ENCODE measurements at places on chromosomes 12 and 14.

DNA sequence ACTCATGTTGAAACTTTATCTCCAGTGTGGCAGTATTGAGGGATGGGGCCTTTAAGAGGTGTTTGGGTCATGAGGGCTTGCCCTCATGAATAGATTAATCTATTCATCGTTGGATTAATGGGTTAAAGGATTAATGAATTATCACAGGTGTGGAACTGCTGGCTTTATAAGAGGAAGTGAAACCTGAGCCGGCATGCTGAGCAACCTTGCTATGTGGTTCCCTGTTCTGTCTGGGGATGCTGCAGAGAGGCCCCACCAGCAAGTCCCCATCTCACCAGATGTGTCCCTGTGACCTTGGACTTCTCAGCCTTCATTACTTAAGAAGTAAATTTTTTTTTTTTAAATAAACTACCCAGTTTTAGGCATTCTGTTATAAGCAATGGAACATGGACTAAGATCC lies 109.6 kb downstream of the DYRK2 start:
- no peak for DNase-seq

- no peak for DNase-seq
Observed at GRCh38 chr14:72924337-72924736, 1.9 kb upstream of the DCAF4 start.

- peak; percentile 29 for DNase-seq
Observed at GRCh38 chr12:48932878-48933277, 7.6 kb upstream of the FKBP11 start.

- DNase-seq: no peak
Observed at GRCh38 chr12:14418451-14418890, 53.0 kb downstream of the ATF7IP start.

DNA sequence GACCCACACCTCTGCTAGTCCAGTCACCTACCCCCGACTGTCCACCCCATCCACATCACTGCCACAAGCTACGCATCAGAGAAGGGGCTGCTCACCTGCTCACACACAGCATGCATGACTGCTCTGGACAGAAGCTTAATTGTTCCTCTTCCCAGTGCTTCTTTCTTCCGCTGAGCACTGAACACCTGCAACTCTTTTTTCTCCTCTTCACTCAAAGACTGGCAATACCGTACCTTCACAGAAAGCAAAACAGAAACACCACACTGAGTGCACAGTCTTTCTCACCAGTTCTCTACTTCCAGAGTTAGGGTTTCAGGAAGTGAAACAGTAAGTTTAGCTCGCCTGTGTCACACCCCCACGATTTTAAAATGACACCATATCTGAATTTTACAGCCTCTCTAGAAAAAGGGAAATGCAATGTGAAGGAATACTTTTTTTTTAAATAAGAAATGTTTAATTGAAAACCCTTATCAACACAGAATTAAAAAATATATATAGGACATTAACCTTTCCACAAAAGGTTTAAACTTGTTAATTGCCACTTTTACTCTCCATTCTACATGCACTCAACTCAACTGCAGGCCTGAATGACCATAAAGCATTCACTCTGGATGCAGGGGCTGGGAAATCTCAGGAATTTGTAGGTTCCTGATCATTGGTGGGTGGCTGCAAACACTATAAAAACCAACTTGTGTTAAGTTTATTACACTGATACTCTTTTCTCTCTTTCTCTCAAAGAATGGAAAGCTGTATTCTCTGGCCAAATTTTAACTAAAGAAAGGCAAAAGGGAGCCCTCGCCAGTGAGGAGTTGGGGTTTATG lies 120.0 kb downstream of the PRICKLE1 start:
- DNase-seq: no peak

DNA sequence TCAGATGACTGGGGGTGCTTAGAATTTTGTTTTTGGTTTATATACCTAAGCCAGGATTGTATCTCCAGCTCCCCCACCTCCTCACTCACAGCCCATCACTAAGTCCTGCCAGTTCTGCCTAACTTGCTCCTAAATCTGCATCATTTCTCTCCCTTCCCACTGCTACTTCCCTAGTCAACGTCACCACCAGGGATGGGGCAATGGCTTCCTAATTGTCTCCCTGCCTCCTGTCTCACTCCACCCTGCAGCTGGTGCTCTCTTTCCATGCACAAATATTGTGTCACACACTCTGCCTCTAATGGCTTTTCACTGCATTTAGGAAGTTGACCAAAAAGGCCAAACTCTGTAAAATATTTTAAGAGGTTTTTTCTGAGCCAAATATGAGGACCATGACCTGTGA lies 11.5 kb downstream of the OAS2 start:
- DNase-seq: no peak

GRCh38 chr14:104750056-104750752 lies 2.7 kb upstream of the SIVA1 start:
- no peak for DNase-seq

All from activated gamma-delta T cell treated with Interleukin-2 at 50 U/mL for 16 hours (primary cell).